ENCODE measurements at places on chromosomes 12 and 14.

- no peak for DNase-seq
Measured at GRCh38 chr14:34147461-34147860, 196.6 kb upstream of the EGLN3 start.

DNA sequence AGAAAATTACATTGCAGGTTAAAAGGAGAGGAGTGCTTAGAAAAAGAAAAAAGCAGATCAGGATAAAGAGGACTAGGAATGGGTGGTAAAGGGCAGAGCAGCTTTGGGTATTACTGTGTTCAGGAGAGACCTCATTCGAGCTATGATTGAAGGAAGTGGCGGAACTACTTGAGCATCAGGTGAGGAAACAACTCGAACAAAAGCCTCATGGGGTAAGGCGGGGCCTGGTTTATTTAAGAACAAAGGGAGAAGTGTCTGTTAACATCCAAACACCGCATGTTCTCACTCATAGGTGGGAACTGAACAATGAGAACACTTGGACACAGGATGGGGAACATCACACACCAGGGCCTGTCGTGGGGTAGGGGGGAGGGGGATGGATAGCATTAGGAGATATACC, 444.6 kb upstream of the CCDC196 start:
- no peak for DNase-seq

- no peak for DNase-seq
Measured at GRCh38 chr14:89125216-89125615, 291.8 kb downstream of the FOXN3 start.

- DNase-seq = peak; percentile 33
Measured at GRCh38 chr12:50103767-50104321, at the start of gene GPD1. Gene GPD1 (plus strand): TSS chr12:50104008. CDS start chr12:50104051, 43 bp downstream.

DNA sequence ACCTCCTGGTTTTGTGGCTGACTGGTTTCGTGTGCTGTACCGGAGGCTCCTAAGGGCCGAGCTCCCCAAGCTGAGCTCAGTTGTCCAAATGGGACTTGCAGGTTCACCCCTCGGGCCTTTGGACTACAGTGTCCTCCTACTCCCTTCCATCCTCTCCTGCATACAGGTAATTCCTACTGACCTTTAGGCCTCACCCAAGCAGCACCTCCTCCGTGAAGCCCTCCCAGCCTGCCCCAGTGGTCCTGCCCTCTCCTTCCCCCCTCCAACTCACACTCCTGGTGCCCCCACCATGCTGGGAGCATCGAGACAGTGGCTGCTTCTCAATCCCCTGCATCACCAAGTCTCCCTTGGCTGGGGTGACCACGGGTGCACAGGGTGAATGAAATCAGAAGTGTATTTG, 27.1 kb upstream of the YY1 start:
- DNase-seq = no peak

GRCh38 chr14:103078420-103078749, 5.6 kb upstream of the LBHD2 start:
- peak; percentile 92 for DNase-seq

GRCh38 chr12:32377344-32378055, 21.9 kb upstream of the FGD4 start:
- no peak for DNase-seq

DNA sequence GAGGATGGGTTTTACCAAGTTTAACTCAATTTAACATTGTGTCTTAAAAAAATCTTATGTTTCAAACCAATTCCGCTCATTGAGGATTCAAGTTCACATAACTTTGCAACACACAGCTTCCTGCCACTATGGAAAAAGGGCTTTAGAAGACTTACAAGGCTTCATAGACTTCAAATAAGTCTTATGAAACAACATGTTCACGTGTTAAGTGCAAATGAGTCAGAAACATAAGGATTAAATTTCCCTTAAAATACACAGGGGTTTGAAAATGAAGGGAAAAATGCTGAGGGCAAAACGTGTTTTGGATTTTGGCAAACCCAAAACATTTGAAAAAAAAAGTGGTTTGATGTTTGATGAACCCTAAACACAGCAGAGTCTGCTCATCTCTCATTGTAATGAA, 364.8 kb downstream of the BMP4 start:
- DNase-seq = no peak

- DNase-seq = peak; percentile 42
Measured at GRCh38 chr12:25829192-25829591, 129.3 kb upstream of the RASSF8 start.

DNA sequence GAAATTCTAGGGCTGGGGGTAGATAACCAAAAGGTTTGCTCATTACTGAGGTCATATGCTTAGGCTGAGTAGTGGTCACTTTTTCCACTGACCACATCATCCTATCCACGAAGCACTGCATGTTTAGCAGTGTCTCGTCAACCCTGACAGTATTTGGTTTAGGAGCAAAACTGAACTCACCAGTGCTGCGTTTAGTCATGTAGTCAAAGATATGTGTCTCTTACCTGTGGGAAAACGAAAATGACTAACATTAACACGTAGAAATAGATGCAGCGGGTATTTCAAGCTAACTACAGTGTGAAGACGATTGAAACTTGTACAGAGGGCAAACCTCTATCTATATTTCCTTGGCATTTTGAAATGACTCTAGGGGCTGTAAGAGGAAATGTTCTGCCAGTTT, 34.6 kb downstream of the MTHFD1 start:
- DNase-seq = no peak

DNA sequence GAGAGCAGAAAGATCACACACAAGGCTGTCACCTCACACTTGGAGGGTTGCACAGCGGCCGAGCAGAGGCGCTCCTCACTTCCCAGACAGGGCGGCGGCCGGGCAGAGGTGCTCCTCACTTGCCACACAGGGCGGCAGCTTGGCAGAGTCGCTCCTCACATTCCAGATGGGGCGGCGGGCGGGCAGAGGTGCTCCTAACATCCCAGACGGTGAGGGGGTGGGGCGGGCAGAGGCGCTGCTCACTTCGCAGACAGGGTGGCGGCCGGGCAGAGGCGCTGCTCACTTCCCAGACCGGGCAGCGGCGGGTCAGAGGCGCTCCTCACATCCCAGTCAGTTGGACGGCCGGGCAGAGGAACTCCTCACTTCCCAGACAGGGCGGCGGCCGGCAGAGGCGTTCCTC, 9.1 kb downstream of the TMBIM4 start:
- DNase-seq = no peak

DNA sequence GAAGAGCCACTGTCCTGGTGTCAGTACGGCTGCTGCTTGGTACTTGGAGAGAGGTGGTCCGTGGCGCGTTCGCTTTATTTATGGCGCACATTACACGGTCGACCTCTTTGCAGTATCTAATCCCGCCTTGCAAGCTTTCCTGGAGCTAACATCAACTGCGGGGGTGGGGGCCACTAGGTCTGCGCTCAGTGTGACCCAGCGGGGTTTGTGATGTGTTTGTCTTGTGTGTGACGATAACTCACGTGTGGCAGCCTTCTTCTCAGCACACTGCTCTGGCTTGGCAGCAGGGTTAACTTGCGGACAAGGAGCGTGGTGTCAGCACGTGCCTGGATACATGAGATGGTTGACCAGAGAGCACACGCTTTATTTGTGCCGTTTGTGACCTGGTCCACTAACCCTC, 122.2 kb upstream of the RTL1 start:
- no peak for DNase-seq

GRCh38 chr14:94673781-94674231, 61.6 kb downstream of the SERPINA3 start:
- no peak for DNase-seq

DNA sequence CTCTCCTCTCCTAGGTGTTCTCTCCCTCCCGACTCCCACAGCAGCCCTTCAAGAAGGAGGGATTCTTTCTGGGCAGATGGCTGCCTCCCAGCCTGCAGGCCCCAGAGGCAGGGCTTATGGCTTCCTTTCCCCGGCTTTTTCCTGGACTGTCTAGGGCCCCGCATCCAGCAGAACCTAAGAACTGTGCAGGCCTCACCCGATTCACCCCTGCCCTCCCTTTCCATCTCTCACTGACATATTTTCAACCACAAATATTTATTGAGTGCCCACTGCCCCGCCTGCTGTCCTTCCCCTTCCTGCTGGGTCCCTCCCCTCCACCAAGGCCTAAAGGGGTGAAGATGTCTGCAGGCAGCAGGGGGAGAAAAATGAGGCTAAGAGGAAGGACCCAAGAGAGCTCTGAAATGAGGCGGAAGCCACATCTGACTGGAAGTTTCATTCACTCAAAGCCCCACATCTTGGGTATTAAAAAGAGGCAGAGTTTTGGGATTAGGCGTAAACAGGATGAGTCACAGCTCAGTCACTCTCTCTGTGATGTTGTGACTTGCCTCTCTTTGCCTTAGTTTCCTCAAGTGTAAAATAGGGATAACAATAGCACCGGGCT, 2.9 kb downstream of the SCNN1A start:
- DNase-seq = peak; percentile 72

- DNase-seq = no peak
Measured at GRCh38 chr12:127909041-127909440, 357.9 kb upstream of the TMEM132C start.

- DNase-seq = no peak
Measured at GRCh38 chr14:74582910-74583581, 29.0 kb downstream of the LTBP2 start.

Measured in suppressor macrophage treated with lipopolysaccharide for 1 hour (primary cell).